ENCODE measurements at places on chromosomes 5 and 9. TPM values are rescaled to one million over a fixed set of nuclear protein-coding genes. Genes with fewer than 3 reads are reported as not detected.

PTPRD gene
- polyA plus RNA-seq: 5.7 TPM

DPH7 gene
- 41.8 TPM for polyA plus RNA-seq

SPRY4 gene
- 9.3 TPM for polyA plus RNA-seq

JADE2 gene
- 12.0 TPM for polyA plus RNA-seq

Data from endothelial cell of umbilical vein (primary cell).